NCI-H510A (cell line): ENCODE measurements at places on chromosomes 2 and 18.

GRCh38 chr2:26170795-26171194 lies 2.1 kb upstream of the GAREM2 start:
- no peak for DNase-seq

DNA sequence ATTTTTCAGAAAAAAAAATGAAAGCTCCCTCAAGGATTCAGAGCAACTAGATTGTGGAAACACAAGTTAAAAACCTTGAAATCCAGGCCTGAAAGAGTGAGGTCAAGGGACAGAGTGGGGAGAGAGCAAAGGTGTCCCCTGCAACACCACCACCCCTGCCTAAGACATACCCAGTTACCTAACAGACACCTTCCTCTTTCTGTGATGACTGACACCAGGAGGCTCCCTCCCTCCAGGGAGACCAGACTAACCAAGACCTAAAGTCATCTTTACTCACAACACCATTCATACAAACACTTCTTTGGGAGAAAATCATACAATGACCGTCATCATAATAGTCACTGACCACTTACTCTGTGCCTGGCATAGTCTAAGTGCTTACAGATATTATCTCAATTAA lies 151.8 kb upstream of the NABP1 start:
- no peak for DNase-seq

DNA sequence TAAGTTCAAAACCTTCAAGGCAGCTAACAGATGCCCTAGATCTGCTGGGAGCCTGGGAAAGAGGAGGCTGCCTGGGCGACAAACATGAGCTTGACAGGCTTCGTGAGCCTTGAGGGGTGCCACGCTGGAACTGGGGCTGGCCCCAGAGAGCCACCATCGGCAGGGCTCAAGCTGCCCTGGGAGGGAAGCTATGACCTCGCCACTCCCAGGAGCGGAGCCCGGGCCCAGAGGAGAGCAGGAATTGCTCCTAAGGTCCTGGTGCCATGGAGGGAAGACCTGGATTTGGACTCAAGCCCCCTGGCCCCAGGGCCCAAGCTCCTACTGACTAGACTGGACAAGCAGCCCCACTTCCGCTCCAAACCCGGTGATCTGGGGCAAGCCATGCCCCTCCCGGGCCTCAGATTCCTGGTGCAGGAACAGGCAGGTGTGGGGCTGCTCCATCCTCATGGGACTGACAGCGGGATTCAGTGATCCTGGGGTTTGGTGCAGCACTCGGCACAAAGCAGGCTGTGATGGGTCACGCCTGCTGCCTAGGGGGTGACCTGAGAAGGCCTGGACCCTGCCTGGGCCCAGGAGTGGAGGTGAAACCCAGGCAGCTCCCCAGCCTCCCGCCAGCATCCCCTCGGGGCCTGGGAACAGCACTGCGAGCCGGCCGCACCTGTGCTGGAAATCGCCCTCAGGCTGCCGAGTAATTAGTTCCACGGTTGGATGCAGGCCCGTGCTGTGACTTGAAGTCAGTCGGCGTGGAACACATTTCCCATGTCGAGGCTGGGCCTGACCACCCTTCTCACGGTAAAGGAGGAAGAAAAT lies 246.9 kb downstream of the NDUFA10 start:
- no peak for DNase-seq

- no peak for DNase-seq
These were observed 16.3 kb downstream of the TSHZ1 start for GRCh38 chr18:75226956-75227316.

GRCh38 chr18:27184115-27185024 lies 738 bp downstream of the CHST9 start:
- DNase-seq = no peak

GRCh38 chr2:64063454-64063853 lies 44.2 kb upstream of the VPS54 start:
- no peak for DNase-seq

- DNase-seq = no peak
These were observed 78.8 kb downstream of the TET3 start for GRCh38 chr2:74063486-74063885.
